ENCODE measurements at places on chromosomes 1 and 21.

GRCh38 chr1:35902671-35903070 is 19.7 kb downstream of the AGO1 start:
- no peak for DNase-seq

DNA sequence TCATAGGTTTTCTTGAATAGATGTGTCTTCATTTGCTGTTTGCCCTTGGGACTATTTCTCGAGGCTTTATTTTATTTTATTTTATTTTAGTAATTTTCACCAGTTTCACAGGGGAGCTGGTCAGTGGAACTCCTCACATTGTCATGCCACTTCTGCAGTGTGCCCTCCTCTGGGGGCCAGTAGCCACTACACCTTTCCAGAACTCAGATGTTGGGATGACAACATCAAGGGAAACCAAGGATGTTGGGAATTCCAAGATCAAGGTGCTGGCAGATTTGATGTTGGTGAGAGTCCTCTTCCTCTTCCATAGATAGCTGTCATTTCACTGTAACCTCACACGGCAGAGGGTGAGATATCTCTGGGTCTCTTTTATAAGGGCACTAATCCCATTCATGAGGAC is 35.5 kb downstream of the SLC26A9 start:
- no peak for DNase-seq

DNA sequence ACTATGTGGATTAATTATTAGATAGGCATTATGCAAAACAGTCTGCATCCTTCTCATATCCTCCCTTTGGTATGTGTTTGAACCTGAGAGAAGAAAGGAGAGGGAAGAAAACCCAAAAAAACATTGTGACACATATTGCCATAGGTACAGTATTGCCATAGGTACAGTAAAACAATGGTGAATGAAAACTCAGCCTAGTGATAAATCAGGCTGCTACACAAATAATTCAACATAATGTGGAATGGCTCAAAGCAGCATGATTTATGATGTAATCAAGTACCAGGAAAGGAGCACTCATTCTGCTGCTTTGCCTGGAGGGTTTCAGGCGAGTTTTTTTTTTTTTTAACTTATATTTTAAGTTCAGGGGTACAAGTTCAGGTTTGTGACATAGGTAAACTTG is 213.9 kb upstream of the LYPLAL1 start:
- DNase-seq = no peak

DNA sequence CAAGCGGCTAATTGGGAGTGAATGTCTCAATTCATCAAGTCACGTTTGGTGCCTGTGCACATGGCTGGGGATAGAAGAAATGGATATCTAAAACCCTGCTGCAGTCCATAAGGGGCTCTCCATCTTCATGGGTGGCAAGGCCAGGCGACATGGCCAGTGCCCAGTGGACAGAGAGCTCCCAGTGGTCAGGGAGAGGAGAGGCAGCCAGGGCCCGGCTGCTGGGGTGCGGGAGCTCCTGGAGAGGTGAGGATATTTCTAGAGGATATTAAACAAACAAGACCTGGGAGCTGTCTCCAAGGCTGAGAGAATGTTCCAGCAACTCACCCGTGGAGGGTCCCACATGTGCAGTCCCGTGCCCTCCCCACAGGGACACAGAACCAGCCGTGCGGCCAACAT is 368.8 kb upstream of the C1orf174 start:
- DNase-seq = no peak

GRCh38 chr1:78240191-78240590 is 194.4 kb downstream of the GIPC2 start:
- DNase-seq = no peak

DNA sequence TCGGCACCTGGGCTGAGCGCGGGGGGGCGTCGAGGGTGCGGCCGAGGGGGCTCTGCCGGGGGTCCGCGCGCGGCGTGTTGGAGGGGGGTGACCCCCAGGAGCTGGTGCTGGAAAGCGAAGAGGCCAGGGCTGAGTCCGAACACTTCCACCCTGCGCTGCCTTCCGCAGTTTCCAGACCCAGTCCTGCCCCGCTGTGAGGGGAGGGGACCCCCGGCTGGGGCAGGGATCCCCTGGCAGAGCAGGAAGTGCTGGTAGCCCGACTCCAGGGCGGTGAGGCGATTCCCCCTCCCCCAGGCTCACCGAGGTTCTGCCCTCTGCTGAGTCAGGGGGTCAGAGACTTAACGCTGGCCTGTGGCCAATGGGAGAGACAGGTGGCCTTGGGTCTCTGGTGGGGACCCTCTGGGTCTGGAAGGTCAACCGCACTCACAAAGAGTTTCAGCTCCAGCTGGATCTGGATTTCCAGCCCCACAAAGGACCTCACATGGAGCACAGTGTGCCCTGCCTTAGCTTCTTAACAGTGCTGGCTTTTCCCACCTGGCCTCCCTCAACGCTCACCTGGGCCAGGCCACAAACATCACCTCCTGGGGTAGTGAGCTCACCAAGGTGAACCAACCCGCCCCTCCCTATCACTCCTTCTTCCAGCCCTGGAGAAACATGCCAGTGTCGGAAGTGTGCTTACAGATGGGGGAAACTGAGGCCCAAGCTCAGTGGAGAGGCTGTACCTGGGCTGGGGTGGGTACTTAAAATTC is 39.8 kb upstream of the SYNC start:
- no peak for DNase-seq

DNA sequence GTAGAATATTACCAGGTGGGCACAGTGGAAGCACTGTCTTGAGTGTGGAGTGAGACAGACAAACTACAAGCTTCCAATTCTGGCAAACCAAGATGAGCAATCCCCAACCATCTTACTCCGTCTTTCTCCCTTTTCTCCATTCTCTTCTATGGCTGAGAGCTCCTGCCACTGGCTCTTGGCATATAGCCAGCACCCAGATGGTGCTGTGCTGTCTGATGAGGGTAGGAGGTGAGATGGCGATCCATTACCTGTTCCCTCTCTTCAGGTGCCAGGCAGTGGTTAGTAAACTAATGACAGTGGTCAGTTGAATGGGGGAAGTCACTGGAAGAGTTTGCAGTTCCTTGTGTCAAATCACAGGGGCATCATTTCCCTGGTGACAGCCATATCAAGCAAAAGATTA is 108.4 kb downstream of the FNBP1L start:
- no peak for DNase-seq

DNA sequence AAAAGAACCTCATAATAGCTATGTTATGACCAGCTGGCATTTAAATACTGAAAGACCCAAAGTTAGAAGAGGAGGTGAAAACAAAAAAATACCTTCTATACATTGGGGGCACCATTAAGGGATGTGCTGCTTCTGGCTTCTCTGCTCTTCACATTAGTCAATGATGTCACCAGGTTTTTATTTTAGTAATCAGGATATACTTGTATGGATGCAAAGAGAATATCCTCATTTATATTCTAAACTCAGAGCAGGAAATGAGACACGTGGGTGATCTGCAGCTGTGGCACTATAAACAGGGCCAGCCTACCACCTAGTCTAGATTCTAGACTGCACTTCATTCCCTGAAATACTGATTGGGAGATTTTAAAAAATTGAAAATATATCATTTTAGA is 51.2 kb downstream of the WLS start:
- DNase-seq = no peak

DNA sequence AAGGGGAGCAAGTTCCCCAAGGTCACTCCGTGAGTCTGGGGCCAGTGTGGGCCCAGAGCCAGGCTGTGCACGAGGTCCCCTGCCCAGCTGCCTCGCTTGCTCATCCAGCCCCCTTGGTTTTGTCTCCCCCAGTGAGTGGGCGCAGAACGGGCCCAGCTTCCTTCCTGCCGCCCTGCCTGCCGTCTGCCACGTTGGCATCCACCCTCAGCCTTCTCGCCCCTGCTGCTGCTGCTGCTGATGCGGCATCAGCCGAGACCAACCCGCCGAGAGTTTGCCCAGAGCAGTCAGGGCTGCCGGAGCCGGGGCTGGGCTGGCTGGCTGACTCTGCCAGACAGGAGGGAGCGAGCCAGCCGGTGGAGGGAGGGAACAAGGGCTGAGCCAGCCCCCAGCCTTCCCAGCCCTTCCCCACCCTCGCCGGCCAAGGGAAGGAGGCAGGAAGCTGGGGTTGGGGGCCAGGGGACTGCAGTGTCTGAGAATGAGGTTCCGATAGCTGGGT is 31.4 kb upstream of the WASF2 start:
- DNase-seq = no peak

GRCh38 chr1:5947071-5947821 is 45.0 kb downstream of the NPHP4 start:
- no peak for DNase-seq

- no peak for DNase-seq
These were observed 49.6 kb downstream of the CD58 start for GRCh38 chr1:116521186-116521585.

DNA sequence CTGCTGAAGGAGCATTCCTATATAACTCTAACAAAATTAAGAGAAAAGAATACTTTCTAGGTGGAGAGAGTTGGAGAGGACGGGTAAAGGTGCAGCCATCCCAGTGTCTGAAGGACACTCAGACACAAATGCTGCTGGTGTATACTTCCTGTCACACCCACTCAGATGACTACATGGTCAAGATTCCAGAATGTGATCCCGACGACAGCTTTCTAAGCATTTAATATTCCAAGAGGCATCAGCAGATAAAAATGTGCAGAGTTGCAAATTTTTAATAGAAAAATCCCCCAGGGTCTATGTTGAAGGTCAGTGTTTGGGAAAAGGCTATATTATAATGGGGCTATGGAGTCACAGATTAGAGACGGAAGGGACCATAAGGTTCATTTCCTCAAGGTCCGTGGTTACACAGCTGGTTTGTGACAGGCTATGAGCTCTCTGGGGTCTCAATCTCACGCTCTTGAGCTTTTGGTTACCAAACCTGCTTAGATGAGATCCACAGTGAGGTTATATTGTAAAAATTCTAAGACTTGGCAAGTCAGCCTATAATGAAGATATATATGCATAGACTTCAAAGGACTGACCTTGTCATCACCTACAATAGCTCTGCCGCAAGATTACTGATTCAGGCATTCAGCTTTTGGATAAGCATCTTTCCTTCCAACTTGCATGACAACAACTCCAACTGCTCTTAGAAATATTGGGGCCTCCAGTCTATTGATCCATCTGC is 35.1 kb downstream of the ZNF281 start:
- no peak for DNase-seq

- DNase-seq = no peak
These were observed 13.7 kb upstream of the ARTN start for GRCh38 chr1:43919906-43920305.

- no peak for DNase-seq
These were observed 195.7 kb upstream of the RAB4A start for GRCh38 chr1:229075217-229075616.

- DNase-seq = no peak
These were observed 116.5 kb upstream of the SLC45A1 start for GRCh38 chr1:8201331-8201861.

DNA sequence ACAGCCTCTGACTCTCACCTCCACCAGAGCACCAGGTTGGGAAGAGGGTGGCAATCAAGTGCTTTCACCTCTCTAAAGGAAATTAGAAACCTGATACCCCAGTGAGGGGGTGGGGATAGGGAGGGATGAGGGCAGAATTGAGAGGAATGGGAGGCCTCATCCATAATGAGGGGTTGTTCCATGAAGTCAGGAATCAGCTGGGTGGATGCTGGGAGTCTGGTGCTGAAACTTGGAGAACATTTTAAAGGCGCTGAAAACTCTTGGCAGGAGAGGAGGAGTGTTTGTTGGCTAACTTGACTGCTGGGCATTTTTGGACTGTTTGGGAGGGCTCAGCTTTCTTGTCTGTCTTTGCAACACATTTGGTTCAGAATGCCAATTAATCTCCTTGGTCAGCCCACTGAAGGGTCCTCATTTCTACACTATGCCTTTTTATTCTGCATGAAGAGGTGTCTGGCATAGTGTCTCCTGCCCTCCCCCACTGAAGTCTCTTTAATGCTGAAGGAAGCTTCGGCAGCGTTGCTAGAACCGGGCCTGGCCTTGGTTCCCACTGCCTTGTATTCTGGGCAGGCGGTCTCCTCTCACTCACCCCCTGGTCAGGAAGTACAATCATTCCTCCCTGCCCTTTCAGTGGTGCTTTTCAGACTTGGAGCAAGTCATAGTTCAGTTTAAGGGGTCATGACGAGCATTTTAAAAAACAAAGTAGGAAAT is 2.2 kb downstream of the PHGDH start:
- DNase-seq = no peak

DNA sequence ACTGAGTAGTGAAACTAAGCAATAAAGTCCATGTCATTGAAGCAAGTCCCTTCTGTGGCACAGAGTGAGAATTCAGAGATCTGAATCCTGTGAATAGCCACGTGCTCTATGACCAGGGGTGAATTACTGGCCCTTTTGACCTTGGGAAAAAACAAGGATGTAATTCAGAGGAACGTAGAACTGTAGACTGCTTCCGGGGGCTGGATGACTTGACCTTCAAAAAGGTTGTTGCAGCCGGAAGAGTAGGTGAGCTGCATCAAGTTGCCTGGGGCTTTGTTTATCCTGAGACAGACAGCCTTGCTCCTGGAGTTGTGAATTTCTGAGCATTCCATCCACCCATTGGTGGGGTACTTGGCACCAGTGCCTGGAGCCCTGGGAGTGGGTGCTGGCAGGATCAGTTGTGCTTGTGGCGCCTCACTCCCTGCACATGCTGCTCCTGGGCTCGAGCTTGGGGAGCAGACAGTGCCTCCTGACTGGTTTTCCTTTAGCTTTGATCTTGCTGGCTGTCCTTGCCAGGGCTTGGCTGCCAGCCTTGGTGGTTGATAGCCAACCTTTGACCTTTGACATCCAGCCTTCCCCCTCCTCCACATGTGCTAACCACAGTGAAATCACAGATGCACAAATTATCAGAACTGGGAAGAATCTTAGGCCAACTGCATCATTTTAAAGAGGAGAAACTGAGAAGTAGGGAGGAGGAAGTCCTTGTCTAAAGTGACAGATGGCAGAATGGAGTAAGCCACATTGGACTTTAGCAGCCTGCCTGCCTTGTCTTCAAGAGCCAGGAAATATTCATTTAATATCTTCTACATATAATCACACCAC is 16.2 kb upstream of the MYOG start:
- DNase-seq = no peak

DNA sequence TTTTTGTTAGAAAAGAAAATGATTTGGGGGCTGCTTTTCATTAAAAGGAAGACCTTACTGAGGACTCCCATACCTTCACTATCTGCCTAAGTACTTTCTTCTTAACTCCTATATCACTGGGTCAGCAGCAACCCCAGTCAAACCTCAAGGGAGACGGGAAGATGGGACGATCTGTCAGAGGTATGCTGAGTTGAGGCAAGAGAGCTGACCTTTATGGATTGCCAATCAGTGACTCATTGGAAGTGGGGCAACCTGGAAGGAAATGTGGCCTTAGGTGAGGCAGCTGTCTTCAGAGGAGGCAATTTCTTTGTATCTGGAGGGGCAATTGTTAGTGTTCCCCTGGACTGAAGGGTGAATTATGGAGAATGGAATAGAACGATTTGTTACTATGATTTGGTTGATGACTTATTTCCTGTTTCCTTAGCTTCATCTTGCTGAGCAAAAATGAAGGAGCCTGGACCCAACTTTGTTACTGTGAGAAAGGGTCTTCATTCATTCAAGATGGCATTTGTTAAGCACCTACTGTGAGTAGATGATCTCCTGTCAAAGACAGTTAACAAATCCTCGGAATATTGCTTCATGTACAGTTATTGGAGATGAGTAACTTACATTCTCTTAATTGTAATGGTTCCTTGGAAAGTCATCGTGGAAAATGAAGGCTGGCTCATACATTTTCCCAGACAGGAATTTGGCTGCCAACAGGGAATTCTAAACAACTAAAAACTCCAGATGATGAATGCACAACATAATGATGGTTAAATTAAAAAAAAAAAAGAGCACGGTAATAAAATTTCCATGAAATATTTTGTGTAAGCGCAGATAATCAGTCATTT is 134.7 kb upstream of the KCNJ15 start:
- DNase-seq = no peak

All from keratinocyte (primary cell).